ENCODE measurements at places on chromosomes 2 and 18. TPM values are rescaled to one million over a fixed set of nuclear protein-coding genes. Genes with fewer than 3 reads are reported as not detected.
A peak's percentile ranks its signal among the peaks of the same experiment; 100 is the strongest.

DNA sequence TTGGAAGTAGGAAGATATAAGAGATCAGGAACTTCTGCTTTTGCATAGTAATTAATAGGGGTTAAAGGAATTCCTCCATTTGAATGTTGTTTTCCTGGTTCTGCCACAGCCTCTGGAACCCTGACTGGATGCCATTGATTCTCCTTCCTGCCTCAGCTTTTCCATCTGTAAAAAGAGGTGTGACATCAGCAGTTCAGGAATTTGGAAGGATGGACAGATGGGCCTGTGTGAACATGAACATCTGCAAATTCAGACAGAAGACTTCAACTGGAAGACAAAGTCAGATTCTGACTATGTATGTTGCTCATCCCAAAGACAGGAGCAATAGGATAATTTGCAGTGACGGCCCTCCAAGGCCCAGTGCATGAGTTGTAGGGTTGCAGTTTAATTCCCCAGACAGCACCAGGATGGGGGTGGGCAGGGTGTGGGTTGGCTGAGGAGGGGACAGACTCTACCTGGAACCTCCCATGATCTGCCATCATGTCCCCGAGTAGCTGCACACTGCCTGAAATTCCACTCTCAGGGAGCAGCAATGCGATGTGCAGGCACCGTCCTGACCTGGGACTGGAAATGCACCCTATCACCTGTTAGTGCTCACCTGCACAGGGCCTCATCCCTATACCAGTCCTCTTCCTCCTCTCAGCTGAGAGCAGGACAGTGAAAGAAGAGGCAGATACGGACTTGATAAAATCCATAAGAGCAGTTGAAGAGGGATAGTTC lies 98.9 kb upstream of the EPAS1 start:
- peaks cover 4% of the 10 kb centered on the region for H3K4me1 ChIP-seq
- no peak overlapping the region for H3K27ac ChIP-seq
- DNase-seq: no peak
- no peaks in the 10 kb centered on the region for H3K27me3 ChIP-seq
- H3K36me3 ChIP-seq: no peaks in the 10 kb centered on the region
- no peak overlapping the region for H3K4me3 ChIP-seq

HAAO gene
- 12.5 TPM for total RNA-seq

EFEMP1 gene
- total RNA-seq: 190 TPM

SCYGR4 gene
- total RNA-seq: not detected

DNA sequence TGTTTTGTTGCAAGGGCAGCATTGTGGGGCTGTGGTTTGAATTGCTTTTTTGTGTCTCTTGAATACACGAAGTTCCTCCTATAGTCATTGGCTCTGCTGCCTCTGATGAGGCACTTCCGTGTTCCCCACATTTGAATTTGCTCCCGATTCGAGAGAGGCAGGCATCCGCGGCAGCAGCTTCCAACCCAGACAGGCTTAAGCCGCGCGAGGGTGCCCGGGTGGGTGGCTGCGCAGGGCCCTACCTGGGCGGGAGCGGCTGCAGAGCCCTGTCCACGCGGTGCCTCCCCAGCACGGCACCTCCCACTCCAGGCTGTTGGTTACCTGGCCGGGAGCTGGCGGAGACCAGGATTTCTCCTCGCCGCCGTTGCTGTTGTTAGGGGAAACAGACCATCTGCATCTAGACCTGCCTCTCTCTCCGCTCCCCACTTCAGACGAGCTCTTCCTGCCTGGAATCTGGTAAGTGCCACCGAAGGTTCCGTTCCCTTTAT lies 151.3 kb downstream of the NEDD4L start:
- no peaks in the 10 kb centered on the region for H3K36me3 ChIP-seq
- H3K4me1 ChIP-seq: peaks cover 2% of the 10 kb centered on the region
- peak overlapping the region; percentile 35 for H3K4me3 ChIP-seq
- H3K27me3 ChIP-seq: no peaks in the 10 kb centered on the region
- DNase-seq: no peak
- H3K27ac ChIP-seq: peak overlapping the region; percentile 58

- peaks cover 7% of the 10 kb centered on the region for H3K4me1 ChIP-seq
- peak overlapping the region; percentile 86 for H3K4me3 ChIP-seq
- H3K27ac ChIP-seq: peak overlapping the region; percentile 86
Observed at GRCh38 chr2:74481961-74482800, 617 bp downstream of the CCDC142 start.

DNA sequence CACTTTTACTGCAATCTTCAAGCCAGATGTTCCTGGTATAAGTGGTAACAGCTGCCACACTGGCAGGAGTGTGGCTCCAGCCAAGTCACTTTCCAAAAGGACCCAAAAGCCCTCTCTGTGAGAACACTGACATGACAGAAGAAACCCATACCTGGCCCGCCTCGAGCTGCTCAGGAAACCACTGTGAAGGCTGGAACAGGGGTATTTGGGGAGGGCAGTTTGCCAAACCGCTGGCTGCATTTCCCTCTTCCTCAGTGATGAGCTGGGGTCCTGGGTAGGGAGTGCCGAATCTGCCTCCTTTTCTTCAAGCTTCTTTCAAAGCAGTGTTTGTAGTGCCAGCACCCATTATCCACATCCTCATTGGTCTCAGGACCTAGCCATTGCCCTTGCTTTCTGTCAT lies 10.3 kb upstream of the OSR1 start:
- H3K4me1 ChIP-seq: no peaks in the 10 kb centered on the region
- no peak for DNase-seq
- no peaks in the 10 kb centered on the region for H3K36me3 ChIP-seq
- no peak overlapping the region for H3K27ac ChIP-seq
- H3K27me3 ChIP-seq: no peaks in the 10 kb centered on the region
- H3K4me3 ChIP-seq: no peak overlapping the region

- no peaks in the 10 kb centered on the region for H3K4me1 ChIP-seq
- no peak overlapping the region for H3K27ac ChIP-seq
- no peak for DNase-seq
- no peaks in the 10 kb centered on the region for H3K27me3 ChIP-seq
- H3K36me3 ChIP-seq: no peaks in the 10 kb centered on the region
Observed at GRCh38 chr18:33706391-33706790, 128.4 kb downstream of the ASXL3 start.

DNA sequence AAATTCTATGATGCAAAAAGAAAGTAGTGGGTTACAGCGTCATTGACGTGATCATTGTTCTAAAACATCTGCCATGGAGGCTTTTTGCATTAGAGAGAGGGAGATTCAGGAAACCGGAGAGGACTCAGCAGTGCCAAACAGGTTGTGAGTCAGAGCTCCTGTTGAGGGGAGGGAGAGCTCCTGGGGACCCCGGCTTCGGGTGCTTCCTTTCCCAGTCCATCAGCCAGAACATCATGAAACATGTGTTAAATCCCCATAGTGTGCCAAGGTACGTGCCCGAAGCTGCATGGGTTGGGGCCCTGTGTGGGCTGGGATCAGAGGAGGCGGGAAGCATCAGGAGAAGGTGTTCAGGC lies 791 bp upstream of the CYRIA start:
- no peaks in the 10 kb centered on the region for H3K36me3 ChIP-seq
- no peak overlapping the region for H3K4me3 ChIP-seq
- H3K4me1 ChIP-seq: peaks cover 15% of the 10 kb centered on the region
- no peak for DNase-seq
- peak overlapping the region; percentile 1 for H3K27ac ChIP-seq
- H3K27me3 ChIP-seq: no peaks in the 10 kb centered on the region

GRCh38 chr2:183996825-183997793 lies 601.2 kb upstream of the ZNF804A start:
- H3K36me3 ChIP-seq: no peaks in the 10 kb centered on the region
- H3K4me1 ChIP-seq: peaks cover 8% of the 10 kb centered on the region
- H3K4me3 ChIP-seq: no peak overlapping the region
- H3K27me3 ChIP-seq: no peaks in the 10 kb centered on the region
- no peak for DNase-seq

DNA sequence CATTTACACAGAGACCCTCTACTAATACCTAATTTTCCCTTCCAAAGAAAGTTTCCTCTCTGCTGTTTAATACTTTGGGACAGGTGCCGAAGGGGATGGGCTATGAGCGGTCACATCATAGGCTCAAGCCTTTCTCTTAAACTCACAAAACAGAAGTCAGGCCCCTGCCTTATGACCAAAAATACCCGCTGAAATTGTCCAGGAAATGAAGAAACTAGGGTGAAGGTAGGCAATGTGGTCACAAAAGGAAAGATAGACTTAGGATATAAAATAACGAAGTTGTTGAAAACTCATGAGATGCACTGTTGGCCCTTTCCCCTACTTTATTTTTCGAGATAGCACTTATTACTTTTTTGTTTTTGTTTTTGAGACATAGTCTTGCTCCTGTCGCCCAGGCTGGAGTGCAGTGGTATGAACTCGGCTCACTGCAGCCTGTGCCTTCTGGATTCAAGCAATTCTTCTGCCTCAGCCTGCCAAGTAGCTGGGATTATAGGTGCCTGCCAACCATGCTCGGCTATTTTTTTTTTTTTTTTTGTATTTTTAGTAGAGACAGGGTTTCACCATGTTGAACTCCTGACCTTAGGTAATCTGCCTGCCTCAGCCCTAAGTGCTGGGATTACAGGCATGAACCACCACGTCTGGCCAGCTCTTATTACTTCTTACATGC lies 16.3 kb downstream of the SLC8A1 start:
- no peaks in the 10 kb centered on the region for H3K27me3 ChIP-seq
- no peak overlapping the region for H3K4me3 ChIP-seq
- DNase-seq: no peak

GRCh38 chr2:237482485-237482884 lies 4.6 kb upstream of the MLPH start:
- peak; percentile 58 for DNase-seq
- H3K36me3 ChIP-seq: no peaks in the 10 kb centered on the region
- H3K4me1 ChIP-seq: peaks cover 36% of the 10 kb centered on the region

VIT gene
- 0.94 TPM for total RNA-seq

- H3K36me3 ChIP-seq: no peaks in the 10 kb centered on the region
- H3K27me3 ChIP-seq: no peaks in the 10 kb centered on the region
- H3K4me1 ChIP-seq: peaks cover 10% of the 10 kb centered on the region
- no peak overlapping the region for H3K4me3 ChIP-seq
- H3K27ac ChIP-seq: no peak overlapping the region
- DNase-seq: no peak
Observed at GRCh38 chr2:175432021-175432420, 250.5 kb upstream of the ATP5MC3 start.

DNA sequence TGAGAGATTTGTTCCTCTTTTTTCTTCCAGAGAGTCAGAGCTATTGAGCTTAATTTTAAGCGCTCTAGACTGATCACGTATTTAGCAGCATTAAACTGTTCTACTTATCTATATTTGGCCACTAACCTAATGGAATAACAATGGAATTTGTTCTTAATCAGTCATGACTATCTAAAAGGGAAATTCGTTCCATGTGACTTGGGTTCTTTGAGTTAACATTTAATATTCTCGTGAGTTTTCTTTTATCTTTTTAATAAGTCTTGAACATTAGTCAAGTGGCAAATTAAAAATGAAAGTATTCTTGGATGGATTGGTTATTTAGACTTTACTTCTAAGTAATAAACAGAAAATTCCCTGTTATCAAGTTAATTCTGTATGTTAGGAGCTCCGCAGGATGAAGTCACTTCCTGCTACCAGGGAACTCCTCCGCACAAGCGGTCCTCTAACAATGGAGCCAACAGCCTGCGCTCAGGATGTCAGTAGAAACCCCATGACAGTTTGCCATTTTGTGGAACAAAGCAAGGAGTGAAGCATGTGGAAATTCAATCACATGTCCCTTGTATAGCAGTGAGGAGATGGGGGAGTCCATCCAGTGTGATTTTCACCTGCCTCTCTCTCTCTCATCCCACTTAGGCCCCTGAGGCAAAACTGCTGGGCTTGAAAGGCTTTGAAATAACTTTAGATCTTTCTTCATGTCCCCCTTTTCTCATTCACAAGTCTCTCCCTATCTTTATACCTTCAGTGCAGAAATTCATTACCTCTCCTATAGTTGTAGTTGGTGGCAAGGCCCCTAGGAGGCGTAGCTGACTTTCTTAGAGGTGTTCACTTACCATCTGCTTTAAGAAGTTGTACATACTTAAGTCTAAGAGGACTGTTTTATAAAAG lies 138.1 kb downstream of the WDR7 start:
- DNase-seq: peak; percentile 6
- H3K36me3 ChIP-seq: no peaks in the 10 kb centered on the region
- no peak overlapping the region for H3K4me3 ChIP-seq
- H3K27ac ChIP-seq: peak overlapping the region; percentile 12
- no peaks in the 10 kb centered on the region for H3K27me3 ChIP-seq
- H3K4me1 ChIP-seq: no peaks in the 10 kb centered on the region

GRCh38 chr2:148553332-148553887 lies 91.1 kb upstream of the EPC2 start:
- no peaks in the 10 kb centered on the region for H3K27me3 ChIP-seq
- DNase-seq: peak; percentile 72
- H3K4me3 ChIP-seq: peak overlapping the region; percentile 5
- no peaks in the 10 kb centered on the region for H3K36me3 ChIP-seq

DNA sequence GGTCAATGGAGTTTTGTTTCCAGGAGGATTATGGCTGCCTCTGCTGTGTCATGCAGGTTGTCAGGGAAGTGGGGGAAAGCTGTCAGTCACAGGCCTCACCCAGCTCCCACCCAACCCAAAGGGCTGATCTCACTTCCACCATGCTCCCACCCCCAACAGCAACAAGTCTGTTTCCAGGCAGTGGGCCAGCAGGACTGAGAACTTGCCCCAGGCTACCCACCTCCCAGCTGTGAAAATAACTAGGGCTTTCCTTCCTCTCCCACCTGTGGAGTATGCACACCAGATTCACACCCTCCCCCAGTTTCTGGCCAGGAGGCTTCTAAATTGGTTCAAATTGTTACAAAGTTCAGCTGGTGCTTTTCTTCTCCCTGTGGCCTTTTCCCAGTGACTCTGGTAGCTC lies 95.6 kb upstream of the ACVR1 start:
- no peak overlapping the region for H3K27ac ChIP-seq
- no peak for DNase-seq
- no peak overlapping the region for H3K4me3 ChIP-seq
- H3K36me3 ChIP-seq: no peaks in the 10 kb centered on the region

C1QL2 gene
- not detected for total RNA-seq

DNA sequence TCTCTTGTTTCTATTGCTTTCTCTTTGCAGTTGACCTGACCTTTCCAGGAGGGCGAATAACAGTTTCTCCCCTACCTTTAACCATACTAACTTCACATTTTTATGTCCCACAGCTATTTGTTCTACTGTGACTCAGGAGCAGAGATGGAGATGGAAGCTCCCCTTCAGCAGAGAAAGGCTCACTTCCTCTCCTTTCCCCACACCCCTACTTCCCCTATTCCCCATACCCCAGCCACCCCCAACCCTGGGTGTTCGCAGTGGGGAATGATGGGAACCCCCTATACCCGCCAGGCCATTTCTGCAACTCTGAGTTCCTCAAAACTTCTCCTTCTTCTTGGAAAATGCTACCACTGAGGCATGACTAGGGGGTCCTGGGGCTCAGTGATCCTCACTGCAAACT lies 285.4 kb upstream of the MGAT5 start:
- H3K4me1 ChIP-seq: no peaks in the 10 kb centered on the region
- H3K4me3 ChIP-seq: no peak overlapping the region
- H3K27ac ChIP-seq: no peak overlapping the region
- no peak for DNase-seq

NYAP2 gene
- 1.6 TPM for total RNA-seq

DNA sequence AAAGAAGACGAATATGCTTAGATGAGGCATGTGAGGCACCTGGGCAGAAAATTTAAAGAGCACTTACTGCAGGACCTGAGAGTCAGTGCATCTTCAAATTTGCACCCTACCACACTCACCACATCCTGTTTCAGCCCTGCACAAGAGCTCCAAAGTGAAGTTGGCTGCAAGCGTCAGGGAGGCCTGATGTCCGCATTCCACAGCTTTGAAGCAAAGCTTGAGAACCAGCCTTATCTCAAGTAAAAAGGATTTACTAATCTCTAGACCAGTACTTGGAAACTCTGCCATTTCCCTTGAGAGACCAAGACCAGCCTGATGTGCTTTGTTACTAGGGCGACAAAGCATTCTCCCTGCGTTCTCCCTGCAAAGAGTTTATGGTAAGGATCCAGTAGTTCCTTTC lies 3.4 kb upstream of the ASNSD1 start:
- H3K36me3 ChIP-seq: peaks cover 2% of the 10 kb centered on the region
- H3K27me3 ChIP-seq: no peaks in the 10 kb centered on the region
- H3K4me1 ChIP-seq: peaks cover 12% of the 10 kb centered on the region
- no peak overlapping the region for H3K27ac ChIP-seq
